ENCODE measurements at places on chromosomes 3 and 15.

- DNase-seq: no peak
Observed at GRCh38 chr3:57696801-57697321, 4.0 kb upstream of the DENND6A start.

DNA sequence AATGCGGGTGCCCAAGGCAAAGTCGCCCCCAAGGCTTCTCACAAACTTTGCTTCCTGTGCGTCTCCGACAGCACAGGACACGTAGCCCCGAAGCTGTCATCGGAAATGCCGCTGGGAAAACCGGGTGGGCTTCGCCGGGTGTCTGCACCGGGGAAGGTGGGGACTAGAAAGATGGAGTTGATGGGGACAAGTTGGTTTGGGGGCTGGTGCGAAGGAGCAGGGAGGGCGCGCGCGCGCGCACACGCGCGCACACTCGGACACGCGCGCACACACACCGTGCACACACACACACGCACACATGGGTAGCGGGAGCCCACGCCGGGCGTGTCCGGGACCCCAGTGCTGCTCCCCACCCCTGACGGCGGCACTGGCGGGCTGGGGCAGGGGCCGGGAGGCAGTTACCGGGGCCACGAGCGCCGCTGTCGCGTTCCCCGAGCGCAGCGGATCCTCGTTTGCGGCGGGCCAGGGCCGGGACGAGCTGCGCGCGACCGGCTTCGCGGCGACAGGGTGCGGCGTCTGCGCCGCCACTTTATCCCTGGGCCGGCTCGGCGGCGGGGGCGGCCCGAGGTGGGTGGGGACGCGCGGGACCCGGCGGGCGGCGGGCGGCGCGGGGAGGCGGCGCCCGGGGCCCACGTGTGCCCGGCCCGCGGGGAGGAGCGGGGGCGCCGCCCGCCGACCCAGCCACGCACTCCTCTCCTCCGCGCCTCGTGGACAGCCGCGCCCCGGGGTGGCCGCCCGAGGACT lies 539 bp upstream of the MGLL start:
- no peak for DNase-seq

DNA sequence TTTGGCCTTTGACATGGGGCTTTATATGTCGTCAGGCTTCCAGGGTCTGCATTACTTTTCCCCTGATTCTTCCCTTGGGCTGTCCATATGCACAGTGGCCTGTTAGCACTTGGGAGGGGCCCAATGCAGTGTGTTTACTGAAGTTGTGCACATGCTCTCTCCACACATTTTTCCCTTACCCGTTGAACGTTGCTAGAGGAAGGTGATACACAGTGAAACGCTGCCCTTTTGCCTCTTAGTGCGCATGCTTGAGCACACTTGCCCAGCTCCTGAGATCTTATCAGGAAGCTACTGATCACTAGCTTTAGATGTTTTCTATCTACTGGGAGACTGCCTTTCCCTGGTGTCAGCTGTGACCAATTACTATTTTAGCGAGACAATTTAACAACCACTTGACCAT lies 1198.0 kb downstream of the ROBO1 start:
- no peak for DNase-seq

DNA sequence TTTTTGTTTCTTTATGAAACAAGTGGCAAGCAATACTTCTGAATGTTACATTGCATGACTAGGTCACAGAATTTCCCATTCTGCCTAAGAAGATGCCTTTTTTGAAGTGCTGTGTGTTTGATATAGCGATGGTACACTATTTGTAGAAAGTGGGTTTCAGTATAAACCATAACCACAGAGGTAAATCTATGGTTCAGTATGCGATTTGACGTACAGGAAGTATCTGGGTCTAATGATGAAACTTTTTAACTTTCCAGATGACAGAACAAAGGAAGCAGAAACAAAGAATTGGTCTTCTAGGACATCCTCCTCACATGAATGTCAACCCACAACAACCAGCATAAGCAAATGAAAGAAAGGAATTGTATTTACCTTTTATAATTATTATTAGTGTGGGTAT lies 133.4 kb upstream of the BHLHE40 start:
- DNase-seq: no peak

- DNase-seq: no peak
Observed at GRCh38 chr15:66803182-66803729, 101.2 kb downstream of the SMAD6 start.

All from effector CD4-positive, alpha-beta T cell (primary cell).